ENCODE measurements at places on chromosomes 2 and 18.

DNA sequence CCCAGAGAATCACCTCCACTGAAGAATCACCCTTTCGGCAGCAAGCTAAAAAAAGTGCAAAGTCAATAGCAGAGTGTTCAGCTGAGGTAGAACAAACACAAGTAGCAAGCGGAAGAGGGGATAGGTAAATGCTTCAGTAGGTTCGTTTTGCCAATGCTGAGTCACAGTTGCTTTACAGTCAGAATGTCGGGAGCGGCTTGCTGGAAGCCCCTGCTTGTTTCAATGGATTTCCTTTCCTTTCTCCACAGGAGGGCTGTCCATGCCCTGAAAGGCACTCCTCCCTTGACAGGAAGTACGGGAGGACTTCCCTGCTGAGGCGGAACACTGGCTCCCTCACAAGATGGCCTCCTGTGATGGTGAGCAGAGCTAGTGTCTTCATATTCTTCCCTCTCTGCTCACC is 146.2 kb upstream of the LYPD1 start:
- DNase-seq, result no peak

GRCh38 chr2:61451178-61451577 is 19.7 kb downstream of the USP34 start:
- no peak for DNase-seq

DNA sequence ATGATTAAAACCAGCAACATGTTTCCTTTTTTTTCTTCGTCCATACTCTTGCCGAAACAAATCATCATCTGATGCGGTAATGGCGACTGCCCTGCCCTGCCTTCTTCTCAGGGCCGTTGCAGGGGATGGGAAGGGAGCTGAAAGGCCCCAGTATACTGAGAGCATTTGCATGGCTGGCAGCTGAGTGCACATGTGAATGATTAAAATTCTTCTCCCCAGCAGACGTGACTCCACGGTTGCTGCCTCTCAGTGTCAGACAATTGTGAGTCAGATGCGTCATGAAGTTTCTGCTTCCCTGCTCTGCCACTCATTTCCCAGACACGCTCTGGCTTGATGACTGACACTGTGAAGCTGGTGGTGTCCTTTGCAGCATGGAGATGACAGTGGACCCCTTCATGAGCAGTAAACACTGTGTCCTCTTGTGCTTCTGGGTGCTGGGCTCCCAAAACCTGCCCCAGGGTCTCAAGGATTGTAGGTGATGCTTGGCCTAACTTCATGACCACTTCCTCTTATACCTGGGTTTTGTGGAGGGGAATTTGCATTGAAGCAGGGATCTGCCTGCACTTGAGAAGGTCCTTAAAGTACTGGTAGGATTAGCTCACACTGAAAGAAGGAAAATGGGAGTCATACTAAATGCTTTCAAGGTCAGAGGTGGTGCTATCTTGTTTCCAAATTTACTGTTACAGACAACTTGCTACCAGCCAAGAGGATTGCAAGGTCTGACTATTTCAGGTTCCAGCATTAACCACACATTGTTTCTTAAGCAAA is 222.5 kb upstream of the COPS8 start:
- DNase-seq, result peak; percentile 62

DNA sequence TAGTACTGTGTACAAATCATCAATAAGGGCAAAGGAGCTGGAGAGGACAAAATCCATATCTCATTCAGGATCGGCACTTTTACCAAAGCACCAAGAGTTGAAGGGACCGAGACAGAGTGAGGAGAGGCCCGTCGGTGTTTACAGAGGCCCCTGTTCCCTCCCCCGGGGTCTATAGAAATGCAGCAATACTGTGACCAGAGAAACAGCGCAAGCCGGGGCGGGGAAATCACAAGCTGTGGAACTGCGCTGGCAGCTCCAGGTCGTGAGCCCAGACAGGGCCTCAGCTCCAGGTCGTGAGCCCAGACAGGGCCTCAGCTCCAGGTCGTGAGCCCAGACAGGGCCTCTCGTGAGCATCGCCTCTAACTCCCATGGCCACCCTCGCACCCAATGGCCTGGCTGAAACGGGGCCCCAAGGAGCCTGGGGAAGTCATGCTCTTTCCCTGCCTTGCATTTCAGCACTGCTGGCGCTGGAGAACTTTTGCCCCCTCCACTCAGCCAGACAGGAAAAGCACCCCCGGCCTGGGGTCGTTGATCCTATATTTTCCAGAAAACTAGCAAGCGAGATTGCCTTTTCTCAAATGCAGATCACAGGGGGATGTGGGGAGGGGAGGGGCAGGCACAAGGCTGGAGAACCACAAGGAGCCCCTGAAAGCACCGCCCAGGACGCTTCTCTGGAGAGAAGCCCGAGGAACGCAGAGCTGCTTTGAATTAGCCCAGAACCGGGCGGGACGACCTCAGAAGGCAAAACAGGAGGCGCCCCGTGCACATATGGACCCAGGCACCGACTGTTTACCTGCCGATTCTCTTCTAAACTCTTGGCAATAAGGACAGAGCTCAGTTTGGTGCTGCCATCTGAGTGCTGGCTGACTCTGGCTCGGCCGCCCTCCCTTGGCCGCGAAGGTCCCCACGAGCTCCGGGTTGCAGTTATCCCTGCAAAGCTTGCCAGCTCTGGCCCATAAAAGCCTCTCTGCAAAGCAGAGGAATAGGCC is 223.7 kb downstream of the ACKR3 start:
- no peak for DNase-seq

- no peak for DNase-seq
Measured at GRCh38 chr2:47654790-47655562, 128.0 kb upstream of the MSH6 start.

DNA sequence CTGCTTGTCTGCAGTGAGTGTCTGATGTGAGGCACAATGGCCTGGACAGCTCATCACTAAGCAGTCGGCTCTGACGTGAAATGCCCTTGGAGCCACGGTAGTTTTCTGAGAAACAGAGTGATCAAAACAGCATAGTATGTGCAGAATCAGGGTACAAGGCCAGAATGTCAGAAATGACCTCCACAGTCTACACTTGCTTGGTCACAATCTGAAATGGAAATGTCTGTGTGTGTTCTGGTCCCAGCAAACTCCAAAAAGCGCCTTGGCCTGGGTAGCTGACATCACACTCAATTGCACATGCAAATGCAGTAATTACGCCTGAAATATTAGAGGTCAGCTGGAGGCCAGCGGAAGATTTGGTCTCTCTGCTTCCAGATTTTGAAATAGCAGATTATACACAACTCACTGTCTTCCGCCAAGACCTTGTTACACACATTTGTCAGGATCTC is 95.4 kb downstream of the CTAGE1 start:
- DNase-seq, result peak; percentile 35

DNA sequence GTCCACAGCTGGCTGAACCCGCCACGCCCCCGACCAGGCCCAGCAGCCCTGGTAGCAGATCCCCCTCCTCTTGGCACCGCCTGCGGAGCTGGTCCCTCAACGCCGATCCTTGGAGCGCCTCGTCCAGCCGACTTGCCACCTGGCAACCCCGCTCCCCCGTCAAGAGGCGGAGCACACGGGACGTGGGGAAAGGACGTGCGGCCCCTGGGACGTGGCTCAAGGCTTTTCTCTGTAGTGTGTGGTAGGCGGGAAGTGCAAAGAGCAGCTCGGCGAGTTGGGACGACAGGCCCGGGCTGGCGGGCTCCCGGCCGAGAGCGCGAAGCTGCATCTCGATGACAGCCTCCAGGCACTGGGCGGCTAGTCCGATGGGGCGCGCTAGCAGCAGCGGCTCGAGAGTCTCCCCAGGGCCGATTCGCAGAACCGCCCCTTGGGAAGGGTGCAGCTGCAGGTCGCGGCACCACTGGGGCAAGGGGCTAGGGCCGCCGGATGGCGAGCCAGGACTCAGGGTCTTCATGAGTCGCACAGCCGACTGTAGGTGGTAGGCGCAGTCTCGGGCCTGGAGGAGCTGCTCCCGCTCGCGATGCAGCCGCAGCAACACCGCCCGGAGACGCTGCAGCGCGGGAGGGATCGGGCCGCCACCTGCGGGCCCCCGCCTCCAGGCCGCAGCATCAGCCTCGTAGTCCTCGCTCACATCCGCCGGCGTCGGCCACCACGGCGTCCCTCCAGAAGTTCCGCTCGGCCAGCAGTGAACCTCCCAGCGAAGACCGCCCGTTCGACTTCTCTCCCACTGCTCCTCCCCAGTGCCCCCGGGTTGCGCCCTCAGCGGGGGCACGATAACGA is 617 bp downstream of the CCDC142 start:
- DNase-seq, result peak; percentile 27

GRCh38 chr2:65159906-65160305 is 30.0 kb upstream of the RAB1A start:
- DNase-seq, result no peak

DNA sequence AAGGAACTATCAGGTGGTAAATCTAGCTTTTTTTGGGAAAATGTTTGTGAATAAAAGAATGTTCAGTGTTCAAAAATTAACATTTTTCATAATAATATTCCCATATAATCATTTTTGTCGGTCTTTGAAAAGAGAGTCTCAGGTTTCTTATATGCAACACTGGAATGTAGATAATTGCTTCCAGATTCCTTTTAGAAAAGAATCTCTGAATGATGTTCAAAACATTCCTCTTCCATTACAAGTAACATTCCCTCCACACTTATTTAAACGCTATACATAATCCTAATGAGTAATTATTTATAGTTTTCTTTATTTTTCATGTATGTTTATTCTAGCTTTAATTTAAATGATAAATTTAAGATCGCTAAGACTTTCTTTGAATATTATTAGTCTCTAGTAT is 7.0 kb downstream of the ZSWIM2 start:
- no peak for DNase-seq

DNA sequence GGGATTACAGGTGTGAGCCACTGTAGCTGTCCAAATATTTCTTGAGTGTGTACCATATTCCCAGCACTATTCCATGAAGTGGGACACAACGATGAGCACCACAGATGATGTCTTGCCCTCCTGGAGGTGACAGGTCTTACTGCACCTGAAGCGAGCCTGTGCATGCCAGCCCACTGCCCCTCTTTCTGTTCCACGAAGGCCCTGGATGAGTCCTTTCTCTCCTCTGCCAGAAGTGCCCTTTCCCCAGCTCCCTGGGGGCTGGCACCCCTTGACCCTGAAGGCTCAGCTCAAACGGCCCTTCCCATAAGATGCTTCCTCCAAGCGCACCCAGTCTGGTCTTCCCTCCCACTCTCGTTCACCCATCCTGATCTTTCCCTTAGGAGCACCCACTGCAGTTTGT is 5.5 kb downstream of the ATP6V1B1 start:
- DNase-seq, result no peak
